PC-9 (cell line): ENCODE measurements at places on chromosomes 16 and 17. TPM values are rescaled to one million over a fixed set of nuclear protein-coding genes. Genes with fewer than 3 reads are reported as not detected.

DNA sequence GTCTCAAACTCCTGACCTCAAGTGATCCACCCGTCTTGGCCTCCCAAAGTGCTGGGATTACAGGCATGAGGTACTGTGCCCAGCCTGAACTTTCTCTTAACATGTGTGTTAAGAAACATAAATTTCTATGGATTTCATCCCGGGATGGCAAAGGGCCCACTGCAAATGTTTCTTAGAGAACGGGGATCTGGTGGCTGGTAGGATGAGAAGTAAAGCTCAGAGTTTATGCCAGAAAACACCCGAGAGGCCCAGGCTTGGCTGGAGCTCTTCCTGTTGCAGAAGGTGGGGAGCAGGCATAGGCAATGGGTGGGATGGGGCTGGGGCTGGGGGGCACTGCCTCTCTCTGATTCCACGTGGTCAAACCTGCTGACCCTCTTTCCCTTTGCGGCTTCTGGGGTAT lies 5.6 kb upstream of the CARHSP1 start:
- no peak for DNase-seq

- DNase-seq: no peak
These were observed 10.4 kb upstream of the SMG8 start for GRCh38 chr17:59199398-59199797.

DNA sequence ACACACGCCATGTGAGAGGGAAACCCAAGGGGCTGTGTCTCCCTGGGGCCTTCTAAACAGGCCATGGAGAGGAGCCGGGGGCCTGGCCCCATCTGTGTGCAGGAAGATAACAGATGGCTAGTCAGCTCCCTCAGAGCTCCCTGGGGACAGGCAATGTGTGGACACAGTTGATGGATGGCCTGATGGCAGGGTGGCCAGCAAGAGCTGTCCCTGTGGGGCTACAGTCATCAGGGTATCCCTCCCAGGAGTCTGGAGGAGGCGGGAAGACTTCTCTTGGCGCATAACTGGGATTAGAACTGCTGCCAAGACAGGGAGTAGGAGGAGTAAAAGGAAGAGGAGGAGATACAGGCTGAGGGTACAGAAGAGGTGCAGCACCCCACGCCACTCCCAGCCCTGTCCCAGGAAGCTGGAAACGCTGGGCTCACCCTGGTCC lies 17.3 kb downstream of the MYO18A start:
- DNase-seq: no peak

GRCh38 chr16:30413112-30413806 lies 5.9 kb downstream of the ZNF771 start:
- no peak for DNase-seq

DNA sequence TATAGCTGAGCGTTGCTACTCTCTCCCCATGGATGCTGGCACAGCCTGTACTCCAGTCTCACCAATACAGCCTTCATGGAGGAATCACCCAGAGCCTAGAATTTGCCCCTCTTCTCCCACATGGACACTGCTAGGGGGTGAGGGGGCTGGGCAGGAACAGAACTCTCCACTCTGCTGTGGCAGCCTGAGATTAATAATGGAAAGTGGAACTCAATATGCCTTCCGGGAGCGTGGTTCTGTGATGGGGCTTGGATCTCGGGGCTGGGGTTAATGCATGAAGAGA lies 1.2 kb downstream of the SLC9A5 start:
- DNase-seq: no peak

PNMT gene
- total RNA-seq: 0.75 and 1.1 TPM in 2 replicates

LAT gene
- 12.4 and 13.0 TPM in 2 replicates for total RNA-seq

RNF227 gene
- total RNA-seq: 3.1 and 4.2 TPM in 2 replicates
